Retina (tissue), 1 donor: ENCODE measurements at places on chromosomes 5 and 9.
A peak's percentile ranks its signal among the peaks of the same experiment; 100 is the strongest.

DNA sequence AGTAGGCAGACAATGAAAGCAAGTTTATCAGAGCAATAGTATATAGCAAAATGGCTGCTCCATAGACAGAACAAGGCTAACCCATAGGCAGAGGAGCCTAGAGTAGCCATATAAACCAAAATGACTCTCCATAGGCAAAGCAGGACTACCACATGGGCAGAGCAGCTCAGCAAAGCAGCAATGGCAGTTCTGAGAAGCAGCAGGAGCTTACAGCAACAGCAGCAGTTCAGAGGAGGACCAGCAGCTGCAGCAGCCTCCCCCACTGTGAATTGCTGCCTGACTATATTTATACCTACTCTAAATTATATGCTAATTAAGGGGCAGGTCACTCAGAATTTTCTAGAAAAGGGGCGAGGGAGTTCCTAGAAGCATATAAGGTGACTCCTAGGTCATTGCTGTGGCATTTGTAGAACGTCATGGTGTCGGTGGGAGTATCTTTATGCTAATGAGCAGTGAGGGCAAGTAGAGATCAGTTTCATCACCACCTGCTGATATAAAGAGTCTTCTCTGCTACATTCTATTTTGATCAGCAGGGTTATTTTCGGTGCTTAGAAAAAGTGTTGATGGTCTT lies 1115.5 kb downstream of the DTWD2 start:
- no peak for DNase-seq

DNA sequence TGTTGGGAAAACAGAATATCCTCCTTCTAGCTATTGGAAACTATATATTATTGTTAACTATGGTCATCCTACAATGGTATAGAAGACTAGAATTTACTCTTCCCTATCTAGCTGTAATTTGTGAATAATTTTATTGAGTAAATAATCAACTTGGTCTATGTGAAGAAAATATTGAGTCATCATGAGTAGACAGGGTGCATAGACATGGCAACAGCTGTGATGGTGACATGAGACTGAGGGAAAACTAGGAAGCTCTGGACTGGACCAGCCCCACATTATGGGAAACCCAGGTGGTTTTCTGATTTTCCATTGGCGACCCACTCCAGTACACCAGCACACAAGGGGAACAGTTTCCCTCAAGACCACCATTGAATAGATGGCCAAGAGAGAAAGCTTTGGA lies 95.0 kb downstream of the APBA1 start:
- no peak for DNase-seq

GRCh38 chr5:35182486-35182885 lies 47.8 kb downstream of the PRLR start:
- DNase-seq = no peak

GRCh38 chr5:36719282-36719681 lies 112.9 kb downstream of the SLC1A3 start:
- DNase-seq = no peak

DNA sequence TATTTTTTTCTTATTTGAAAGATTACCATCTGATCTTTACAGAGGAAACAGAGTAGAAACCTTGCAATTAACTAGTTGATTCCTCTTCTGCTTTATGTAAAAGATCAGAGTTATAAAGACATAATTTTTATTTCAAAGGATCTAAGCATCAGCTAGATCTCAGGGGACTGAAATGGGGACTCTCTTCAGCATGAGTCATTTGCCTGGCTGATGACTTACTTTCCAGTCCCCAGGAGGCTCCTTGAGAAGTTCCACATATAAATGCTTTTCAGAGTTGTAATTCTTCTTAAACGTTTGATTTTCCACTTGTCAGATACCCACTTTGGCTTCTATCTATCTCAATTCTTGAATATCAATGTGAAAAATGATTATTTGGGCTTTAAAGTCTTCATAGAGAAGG lies 389.4 kb downstream of the RAB3C start:
- no peak for DNase-seq

- peak; percentile 43 for DNase-seq
Observed at GRCh38 chr5:6525910-6526309, 77.3 kb downstream of the UBE2QL1 start.

- no peak for DNase-seq
Observed at GRCh38 chr5:24161559-24161958, 483.2 kb downstream of the CDH10 start.

DNA sequence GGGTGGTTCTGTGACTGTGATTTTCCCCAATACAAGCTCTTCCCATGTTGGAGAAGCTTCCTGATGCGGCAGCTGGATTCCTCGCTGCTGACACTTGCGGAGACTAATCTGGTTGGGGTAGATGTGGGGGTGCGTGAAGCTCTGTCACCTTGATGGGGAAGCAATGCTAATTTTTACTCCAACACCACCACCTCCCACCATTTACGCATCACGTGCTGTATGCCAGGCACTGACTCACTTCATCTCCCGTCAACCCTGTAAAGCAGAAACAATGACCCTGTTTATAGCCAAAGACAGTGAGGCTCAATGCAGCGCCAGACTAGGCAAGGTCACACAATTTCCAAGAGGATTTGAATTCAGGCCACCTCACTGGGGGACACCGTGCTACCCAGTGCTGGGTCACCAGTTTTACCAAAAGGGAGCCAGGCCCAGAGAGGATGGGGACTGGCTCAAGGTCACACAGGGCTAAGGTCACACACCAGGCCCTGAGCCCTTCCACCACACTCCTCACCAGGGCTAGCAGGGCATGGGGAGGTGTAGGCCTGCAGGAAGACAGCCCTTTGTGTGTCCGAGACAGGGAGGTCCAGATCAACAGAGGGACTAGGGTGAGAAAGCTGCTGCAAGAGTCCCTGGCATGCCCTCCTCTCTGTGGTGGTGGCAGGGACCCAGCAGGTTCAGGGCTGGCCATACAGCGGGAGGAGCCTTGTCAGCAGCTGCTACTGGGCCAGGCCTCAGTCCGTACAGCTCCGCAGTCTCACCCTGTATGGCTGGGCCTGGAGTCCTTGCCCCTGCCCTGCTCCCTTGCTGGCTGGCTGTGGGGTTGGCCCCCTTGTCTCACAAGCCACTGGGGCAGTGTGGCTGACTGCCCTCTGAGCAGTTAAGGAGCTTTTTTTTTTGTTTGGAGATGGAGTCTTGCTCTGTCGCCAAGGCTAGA lies 3.3 kb downstream of the STKLD1 start:
- DNase-seq = no peak

DNA sequence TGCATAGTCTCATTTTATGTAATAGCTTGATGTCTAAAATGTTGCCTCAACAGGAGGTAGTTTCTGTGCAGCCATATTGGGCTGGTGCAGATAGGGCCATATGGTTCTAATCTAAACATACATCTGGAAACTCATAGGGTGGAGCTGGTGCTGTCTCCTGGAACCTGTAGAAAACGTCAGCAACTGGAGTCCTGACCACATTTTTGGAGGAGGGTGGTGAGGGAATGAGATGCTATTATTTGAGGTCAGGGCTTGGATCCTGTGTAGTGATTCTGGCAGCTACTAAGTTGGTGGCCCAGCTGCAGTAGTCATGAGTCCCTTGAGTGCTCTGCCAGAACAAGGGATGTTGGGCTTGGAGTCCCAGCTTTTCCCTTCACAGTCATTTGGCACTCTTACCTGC lies 14.1 kb downstream of the MAN2A1 start:
- no peak for DNase-seq

GRCh38 chr9:135085830-135086546 lies 1.5 kb upstream of the OLFM1 start:
- peak; percentile 95 for DNase-seq

GRCh38 chr9:90445391-90445790 lies 197.2 kb downstream of the DIRAS2 start:
- DNase-seq = no peak

GRCh38 chr9:124593651-124594058 lies 86.5 kb upstream of the NR5A1 start:
- peak; percentile 69 for DNase-seq

- DNase-seq = no peak
Observed at GRCh38 chr5:141155540-141156374, 5.9 kb downstream of the PCDHB6 start.

- DNase-seq = no peak
Observed at GRCh38 chr5:127814588-127814973, 111.4 kb downstream of the CCDC192 start.

- no peak for DNase-seq
Observed at GRCh38 chr5:170317499-170317898, 19.9 kb upstream of the LCP2 start.

- no peak for DNase-seq
Observed at GRCh38 chr5:40619421-40619820, 60.3 kb upstream of the PTGER4 start.

DNA sequence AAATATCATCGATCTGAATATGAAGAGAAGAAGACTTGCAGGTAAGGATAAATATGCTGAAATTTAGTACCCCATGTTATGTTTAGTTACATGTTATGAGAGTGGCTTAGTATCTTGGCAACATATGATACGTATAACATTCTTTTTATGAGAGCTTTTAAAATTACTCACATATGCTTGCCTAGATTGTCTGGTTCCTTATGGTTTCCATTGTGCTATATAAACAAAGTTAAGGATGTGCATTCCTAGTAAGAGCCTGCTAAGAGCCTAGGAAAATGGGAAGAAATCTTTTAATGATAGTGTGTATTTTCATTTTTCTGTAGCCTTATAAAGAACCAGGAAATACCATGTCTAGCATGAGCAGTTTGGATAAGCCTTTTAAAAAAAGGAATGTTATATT lies 112.0 kb upstream of the KCNN2 start:
- no peak for DNase-seq

DNA sequence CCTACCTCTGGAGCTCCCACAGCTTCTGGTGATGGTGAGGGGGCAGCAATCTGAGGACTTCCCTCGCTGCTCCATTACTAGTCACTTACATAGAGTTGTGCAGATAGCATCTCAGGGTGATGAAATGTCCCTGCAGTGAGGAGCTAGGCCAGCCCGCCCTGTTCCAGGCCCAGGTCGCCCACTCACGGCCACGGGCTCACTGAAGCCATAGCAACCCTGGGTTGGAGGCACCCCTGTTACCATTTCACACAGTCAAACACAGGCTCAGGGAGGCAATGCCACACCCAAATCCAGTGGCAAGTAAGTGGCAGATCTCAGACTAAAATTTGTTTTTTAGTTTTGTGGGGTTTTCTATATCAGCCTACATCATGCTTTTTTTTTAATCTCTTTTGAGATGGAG lies 19.6 kb downstream of the SH2D3C start:
- DNase-seq = no peak

DNA sequence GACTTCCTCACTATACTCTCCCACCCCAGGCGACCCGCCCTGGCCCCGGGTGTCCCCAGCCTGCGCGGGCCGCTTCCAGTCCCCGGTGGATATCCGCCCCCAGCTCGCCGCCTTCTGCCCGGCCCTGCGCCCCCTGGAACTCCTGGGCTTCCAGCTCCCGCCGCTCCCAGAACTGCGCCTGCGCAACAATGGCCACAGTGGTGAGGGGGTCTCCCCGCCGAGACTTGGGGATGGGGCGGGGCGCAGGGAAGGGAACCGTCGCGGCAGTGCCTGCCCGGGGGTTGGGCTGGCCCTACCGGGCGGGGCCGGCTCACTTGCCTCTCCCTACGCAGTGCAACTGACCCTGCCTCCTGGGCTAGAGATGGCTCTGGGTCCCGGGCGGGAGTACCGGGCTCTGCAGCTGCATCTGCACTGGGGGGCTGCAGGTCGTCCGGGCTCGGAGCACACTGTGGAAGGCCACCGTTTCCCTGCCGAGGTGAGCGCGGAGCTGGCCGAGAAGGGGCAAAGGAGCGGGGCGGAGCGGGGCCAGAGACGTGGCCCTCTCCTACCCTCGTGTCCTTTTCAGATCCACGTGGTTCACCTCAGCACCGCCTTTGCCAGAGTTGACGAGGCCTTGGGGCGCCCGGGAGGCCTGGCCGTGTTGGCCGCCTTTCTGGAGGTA lies 2.1 kb downstream of the CA9 start:
- peak; percentile 85 for DNase-seq

DNA sequence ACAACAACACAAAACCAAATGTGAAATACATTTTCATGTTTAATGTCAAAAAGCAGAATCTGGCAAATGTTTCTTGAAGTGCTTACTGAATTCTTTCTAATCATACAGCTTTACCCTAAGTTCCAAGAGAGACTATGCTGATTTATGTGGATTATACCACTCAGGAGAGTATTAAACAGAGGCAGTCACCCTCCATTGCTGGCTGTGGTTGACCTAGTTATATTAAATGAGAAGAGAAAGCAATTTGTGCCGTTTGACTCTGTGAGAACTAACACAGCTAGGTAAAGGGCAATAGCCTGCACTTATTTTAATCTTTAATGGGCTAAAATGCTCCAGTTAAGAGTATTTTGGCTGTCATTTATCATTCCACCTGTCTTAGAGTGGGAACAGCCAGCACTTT lies 62.6 kb downstream of the ELL2 start:
- DNase-seq = no peak

- DNase-seq = no peak
Observed at GRCh38 chr9:88738709-88739108, 203.7 kb downstream of the NXNL2 start.

- DNase-seq = no peak
Observed at GRCh38 chr5:76866503-76866902, 16.7 kb downstream of the S100Z start.

DNA sequence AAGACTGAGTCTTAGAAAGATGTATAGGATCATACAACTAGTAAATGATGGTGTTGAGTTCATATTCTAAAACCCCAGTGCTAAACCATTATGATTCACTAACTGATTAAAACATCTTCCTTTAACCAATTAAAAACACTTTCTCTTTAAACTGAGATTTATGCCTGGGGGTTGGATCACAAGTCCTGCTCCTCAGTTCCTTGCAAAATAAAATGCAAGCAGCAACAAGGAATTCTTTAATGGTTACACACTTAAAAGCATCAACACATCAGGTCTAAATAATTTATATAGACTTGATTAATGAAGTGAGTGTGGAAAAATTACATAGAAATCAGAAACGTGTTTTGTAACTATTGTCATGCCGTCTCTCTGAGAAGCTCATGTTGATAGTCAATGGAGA lies 189.2 kb downstream of the TARS1 start:
- DNase-seq = no peak

GRCh38 chr5:97111004-97111403 lies 31.4 kb downstream of the LIX1 start:
- no peak for DNase-seq

- peak; percentile 61 for DNase-seq
Observed at GRCh38 chr9:6611865-6612264, 33.7 kb downstream of the GLDC start.

GRCh38 chr5:151892393-151892792 lies 32.3 kb downstream of the GLRA1 start:
- no peak for DNase-seq

GRCh38 chr5:130282049-130282448 lies 377.8 kb downstream of the CHSY3 start:
- no peak for DNase-seq

DNA sequence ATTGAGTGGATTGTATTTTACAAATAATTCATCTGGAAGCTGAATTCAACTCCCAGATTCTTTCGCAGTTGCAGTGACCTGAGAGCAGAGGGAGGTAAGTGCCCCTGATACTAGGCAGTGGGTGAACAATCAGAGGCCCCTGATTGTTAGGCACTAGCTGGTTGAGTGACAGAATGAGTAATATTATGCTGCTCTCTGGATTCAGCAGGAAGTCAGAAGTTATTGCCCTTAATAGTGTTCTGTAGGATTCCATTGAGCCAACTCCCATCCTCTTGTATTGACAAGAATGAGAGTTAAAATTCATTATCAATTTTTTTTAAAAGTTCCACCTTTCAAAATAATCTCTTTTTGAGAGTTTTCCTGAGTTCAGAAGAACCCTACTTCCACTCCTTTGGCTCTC lies 301.2 kb downstream of the DTWD2 start:
- DNase-seq = no peak

- no peak for DNase-seq
Observed at GRCh38 chr5:14787801-14788579, 83.6 kb downstream of the ANKH start.

GRCh38 chr5:134511796-134512660 lies 13.4 kb upstream of the JADE2 start:
- peak; percentile 62 for DNase-seq

GRCh38 chr9:117723986-117724625 lies 19.9 kb downstream of the TLR4 start:
- no peak for DNase-seq
